ENCODE measurements at places on chromosomes 13 and 19.

- DNase-seq, result no peak
Observed at GRCh38 chr13:49428041-49428763, 15.7 kb downstream of the CAB39L start.

DNA sequence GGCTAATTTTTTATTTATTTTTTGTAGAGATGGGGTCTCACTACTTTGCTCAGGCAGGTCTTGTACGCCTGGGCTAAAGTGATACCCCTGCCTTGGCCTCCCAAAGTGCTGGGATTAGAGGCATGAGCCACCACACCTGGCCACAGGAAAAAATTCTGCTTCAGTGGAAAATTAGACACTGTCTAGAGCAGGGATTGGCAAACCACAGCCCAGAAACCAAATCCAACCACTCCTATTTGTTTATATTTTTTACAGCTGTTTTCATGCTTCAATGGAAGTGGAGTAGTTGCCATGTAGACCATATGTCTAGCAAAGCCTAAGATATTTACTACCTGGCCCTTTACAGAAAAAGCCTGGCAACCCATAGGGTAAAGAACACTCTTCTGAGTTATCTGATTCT is 123.7 kb upstream of the MRI1 start:
- no peak for DNase-seq

DNA sequence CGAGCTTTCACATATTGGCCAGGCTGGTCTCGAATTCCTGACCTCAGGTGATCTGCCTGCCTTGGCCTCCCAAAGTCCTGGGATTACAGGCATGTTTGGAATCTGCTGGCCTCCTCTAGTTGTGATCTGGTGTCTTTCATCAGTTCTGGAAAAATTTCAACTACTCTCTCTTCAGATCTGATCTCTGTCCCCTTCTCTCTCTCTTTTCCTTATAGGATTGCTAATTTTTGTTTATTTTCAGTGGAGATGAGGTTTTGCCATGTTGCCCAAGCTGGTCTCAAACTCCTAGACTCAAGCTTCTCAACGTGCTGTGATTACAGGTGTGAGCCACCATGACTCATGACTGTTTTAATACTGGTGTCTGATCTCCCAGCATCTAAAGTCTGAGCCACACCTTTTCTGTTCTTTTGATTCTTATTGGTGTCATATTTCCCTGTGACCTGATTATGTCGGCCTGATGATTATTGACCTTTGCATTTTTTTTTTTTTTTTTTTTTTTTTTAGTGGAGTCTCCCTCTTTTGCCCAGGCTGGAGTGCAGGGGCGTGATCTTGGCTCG is 10.4 kb upstream of the NANOS2 start:
- no peak for DNase-seq

GRCh38 chr13:98171900-98172589 is 5.0 kb downstream of the RNF113B start:
- DNase-seq, result no peak

DNA sequence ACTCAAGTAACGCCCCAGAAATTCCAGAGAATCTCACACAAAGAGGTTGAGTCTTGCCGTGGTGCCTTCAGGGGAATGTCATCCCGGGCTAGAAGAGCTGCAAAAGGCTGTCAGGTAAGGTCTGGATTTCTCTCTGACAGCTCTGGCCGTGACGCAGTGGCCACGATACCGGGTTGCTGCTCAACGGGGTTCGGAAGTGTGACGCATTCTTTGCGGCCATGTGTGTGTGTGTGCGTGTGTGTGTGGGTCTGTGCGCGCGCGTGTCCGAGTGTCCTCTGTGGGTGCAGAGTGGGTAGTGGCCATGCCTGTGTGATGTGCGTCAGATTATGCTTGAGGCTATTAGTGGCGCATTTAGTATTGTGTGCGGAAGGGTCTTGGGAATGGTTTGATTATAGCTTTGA is 306 bp downstream of the ZNF540 start:
- DNase-seq, result no peak

DNA sequence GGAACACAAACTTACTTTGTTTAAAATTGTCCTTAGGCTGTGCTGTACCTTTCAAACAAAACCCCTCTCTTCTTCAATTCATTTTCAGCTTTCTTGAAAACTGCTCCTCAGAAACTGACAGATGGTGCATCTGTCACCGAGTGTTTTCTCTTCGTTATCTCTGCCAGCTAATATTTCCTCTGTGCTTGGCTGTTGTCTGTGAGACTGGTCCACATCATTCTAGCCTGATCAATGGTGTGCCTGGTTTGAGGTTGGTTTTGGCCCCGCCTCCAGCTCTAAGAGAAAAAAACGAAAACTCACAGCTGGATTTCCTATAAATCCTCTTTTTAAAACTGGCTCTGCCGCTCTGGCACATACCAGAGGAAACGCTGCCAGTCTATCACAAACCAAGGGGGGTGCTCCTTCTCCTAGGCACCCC is 79.7 kb downstream of the STARD13 start:
- no peak for DNase-seq

- no peak for DNase-seq
Observed at GRCh38 chr13:39056018-39056417, 17.8 kb downstream of the NHLRC3 start.

DNA sequence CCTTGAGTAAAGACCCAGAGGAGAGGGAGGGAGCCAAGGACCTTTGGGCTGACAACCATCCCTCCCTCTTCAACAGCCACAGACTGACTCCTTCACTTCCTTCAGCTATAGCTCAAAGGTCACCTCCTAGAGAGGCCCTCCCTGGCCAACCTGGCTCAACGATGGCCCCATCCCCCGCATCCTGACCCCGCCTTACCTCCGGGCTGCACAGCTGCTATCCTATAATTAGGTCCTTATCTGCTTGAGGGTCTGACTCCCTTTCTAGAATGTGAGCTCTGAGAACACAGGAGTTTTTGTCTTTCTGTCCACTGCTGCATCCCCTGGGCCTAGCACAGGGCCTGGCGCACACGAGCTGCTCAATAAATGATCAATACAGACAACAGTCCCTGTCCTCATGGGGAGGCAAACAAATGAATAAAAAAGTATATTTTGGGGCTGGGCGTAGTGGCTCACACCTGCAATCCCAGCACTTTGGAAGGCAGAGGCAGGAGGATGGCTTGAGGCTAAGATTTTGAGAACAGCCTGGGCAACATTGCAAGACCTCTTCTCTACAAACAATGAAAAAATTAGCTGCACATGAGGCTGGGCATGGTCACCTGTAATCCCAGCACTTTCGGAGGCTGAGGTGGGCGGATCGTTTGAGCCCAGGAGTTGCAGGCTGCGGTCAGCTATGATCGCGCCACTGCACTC is 6.6 kb upstream of the LGALS4 start:
- no peak for DNase-seq

DNA sequence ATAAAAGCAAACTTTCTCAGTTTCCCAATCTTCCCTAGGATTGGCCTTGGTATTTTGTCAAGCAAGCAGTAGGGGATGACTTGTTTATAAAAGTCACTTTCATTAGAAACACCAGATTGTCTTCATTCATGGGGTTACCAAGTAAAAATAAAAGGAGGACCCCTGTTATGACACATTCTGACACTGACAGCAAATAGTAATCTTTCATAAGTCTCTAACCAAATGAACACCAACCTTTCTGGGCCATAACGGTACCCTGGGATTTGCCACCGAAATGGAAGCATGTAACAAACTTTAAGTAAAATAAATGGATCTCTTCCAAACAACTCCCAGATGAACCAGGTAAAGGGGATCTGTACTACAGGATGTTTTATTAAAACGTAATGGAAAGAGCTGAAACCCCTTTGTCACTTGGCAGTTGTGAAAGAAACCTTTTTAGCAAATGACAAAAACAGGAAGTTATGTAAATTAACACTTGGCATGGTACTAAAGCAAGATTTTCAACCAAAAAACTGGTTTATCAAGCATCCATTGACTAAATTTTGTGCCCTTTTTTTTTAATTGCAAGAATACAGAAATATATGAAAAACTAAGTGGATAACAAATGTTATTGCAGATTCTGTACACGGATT is 335.6 kb downstream of the RBM26 start:
- no peak for DNase-seq

DNA sequence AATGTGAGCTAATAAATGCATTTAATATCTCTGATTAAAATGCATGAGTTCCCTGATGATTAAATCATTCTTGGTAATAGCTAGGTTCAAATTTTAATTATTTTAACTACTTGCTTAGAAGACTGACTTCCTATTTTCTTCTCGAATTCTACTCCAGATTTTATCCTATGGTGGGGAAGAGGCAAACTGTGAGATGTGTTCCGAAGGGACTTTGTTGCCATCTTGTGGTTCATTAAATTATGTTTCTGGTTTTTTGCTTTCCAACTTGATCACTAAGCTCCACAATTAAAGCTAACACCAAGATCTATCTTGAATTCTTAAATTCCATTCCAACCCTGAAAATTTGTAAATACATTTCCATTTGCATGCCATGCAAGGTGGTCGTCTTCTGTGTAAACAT is 538.4 kb upstream of the PCDH20 start:
- DNase-seq, result peak; percentile 27

GRCh38 chr19:5211217-5211822 is 129.3 kb downstream of the PTPRS start:
- DNase-seq, result no peak

- DNase-seq, result no peak
Observed at GRCh38 chr13:112890316-112891145, 78.5 kb upstream of the MCF2L start.

DNA sequence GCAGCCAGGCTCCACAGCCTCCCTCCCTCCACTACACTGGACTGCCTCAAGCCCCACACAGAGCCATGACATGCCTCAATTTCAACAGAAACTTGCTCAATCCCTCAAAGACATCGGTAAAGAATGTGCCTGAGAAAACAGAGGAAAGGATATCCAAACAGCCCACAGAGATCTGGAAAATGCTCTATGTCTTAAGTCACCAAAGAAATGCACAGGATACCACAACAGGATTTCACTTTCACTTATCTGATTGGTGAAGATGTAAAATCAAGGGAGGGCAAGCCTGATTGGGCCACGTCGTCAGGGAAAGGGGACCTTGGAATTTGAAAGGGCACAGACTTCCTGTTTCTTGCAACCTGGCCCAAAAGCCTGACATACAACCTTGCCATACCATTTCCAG is 14.2 kb downstream of the CACNA1A start:
- no peak for DNase-seq

DNA sequence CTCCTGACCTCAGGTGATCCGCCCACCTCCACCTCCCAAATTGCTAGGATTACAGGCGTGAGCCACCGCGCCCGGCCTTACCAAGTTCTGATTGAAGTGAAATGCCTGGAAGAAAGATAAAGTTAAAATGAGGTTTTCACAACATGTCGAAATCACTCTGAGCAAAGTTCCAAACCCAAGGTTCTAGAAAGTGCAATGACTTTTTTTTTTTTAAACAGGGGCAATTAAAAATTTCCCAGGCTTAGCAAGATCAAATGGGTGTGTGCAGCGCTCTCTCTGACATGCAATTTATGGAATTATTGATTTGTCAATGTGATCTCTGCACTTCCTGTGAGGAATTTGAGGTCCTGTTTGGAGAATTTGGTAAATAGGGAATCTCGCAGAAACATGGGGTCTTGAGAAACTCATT is 12.8 kb upstream of the MAP2K2 start:
- no peak for DNase-seq

All from NT2/D1 (cell line).